Erythroblast (primary cell): ENCODE measurements at places on chromosomes 11 and 22.

GRCh38 chr11:119623682-119624081 is 105.3 kb downstream of the NECTIN1 start:
- no peak for DNase-seq

GRCh38 chr11:46275964-46276641 is 1.4 kb upstream of the CREB3L1 start:
- no peak for DNase-seq

- no peak for DNase-seq
Measured at GRCh38 chr11:7348432-7349304, 97.0 kb downstream of the SYT9 start.

- no peak for DNase-seq
Measured at GRCh38 chr11:115129473-115130289, 374.5 kb downstream of the CADM1 start.

DNA sequence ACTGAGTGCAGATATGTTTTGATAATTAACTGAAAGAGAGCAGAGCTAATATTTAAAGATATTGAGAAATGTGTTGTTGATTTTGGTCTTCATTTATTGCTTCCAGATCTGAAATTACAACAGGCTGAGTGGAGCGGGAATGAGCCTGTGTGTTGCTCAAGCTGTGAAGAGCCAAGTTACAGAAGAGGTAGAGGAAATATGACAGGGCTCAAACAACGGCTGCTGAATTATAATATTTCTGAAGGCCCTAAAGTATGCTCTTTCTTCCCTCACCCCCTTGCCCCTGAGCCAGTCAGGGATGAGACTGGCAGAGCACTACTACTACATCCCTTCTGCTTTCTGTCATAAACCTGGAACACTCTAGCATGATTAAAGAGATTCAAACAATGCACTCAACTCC is 115.6 kb downstream of the FANCF start:
- no peak for DNase-seq

GRCh38 chr11:117925198-117925925 is 3.8 kb downstream of the TMPRSS13 start:
- no peak for DNase-seq

- no peak for DNase-seq
Measured at GRCh38 chr22:36935694-36936093, 22.3 kb downstream of the CSF2RB start.

GRCh38 chr11:75040167-75040770 is 51.5 kb downstream of the NEU3 start:
- DNase-seq, result no peak

DNA sequence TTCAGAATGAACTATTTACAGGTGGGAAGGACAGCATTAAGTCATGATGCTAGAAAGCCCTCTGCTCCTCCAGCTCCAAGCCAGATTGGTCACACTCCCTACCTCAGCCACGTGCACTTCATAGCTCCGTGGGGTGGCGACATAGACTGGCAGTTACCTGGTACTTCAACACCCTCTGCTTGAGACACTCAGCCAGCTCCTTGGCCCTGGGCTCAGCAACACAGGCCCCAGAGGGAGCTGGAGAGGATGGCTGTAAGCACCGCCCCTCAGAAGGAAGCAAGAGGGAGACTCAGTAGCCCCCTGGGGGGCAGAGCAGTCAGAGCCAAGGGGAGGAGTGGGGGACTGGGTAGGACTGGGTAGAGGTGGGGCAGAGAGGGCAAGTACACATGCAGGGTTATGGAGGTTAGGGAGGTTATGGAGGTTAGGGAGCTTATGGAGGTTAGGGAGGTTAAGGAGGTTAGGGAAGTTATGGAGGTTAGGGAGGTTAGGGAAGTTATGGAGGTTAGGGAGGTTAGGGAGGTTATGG is 102.1 kb upstream of the BID start:
- DNase-seq, result peak; percentile 33

DNA sequence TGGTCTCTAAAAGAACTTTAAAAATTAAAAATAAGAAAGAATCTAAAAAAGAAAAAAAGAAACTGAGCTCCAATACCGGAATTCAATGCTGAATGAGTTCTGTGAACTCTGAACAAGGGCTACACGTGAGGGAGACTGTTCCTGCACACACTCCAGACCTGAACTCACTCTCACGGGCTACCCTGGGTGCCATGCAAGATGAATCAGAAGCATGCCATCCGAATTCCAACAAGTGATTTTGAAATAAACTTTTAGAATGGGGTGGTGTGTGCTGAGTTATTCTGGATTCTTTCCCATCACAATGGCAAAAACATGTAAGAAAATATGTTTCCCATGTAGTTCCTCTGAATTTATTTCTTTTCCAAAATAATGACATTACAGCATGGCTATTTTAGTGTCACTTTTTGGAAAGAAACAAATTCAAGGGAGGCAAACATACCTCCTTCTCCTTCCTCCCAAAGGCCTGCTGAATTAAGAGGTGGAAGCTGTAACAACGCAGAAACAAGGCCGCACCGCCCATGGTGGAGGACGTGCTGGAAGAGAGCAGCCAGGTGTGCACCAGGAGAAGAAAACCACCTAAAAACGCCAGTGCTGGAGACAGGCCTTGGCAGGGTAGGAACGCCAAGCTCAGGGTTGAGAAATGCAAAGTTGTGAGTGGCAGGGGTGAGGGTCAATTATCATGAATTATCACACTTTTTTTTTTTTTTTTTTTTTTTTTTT is 63.2 kb upstream of the ARFGAP3 start:
- DNase-seq, result no peak

GRCh38 chr11:35058669-35059434 is 80.1 kb upstream of the CD44 start:
- no peak for DNase-seq

- no peak for DNase-seq
Measured at GRCh38 chr11:8779107-8779506, 96.5 kb downstream of the RPL27A start.

GRCh38 chr11:127815331-127815730 is 772.0 kb downstream of the ETS1 start:
- no peak for DNase-seq

DNA sequence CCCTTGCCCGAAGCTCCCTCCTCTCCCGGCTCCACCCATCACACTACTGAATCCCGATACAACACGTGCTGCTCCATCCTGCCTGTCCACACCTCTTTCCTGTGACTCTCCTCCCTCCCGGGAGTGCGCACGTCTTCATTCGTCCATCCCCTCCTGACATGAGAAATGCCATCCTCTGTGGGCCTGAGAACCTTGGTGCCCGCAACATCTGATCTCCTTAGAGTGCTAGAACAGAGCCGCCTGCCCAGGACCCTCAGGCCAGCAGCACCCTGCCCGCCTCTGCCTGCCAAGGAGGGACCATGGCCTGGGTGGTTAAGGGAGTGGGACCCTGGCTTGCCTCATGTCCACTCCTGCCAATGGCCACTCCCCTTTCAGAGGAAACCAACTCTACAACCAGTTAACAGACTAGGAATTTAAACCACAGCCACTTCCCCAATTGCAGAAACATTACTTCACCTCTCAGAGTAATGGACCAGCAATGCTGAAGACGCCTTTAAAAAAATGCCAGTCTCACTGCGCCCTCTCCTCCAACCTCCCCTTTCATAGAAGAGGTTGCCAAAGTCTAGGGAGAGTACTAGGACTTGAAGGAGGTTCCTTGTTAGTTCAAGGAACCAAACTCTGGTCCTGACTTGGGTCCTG is 466.3 kb downstream of the OPCML start:
- no peak for DNase-seq

- no peak for DNase-seq
Measured at GRCh38 chr11:83599066-83599465, 312.9 kb upstream of the CCDC90B start.

GRCh38 chr11:77172666-77172982 is 44.6 kb downstream of the MYO7A start:
- no peak for DNase-seq

GRCh38 chr22:27885977-27886842 is 32.8 kb downstream of the PITPNB start:
- peak; percentile 66 for DNase-seq

DNA sequence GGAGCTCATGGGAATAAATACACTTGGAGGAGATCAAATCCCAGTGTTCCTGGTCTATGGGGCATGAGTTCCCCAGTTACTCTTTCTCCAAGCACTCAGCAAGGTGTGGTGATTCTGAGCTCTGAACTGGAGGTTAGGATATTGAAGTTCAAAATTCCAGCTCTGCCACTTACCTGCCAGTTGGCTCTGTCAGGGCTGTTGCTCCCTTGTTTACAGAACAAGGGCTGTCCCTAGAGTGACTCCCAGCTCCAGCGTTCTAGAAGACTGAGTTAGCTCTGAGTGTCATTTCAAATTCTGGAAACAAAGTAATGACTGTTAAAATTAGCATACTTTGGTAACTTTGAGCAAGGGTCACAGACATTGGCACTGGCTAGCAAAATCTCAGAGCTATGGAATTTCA is 69.7 kb upstream of the ZBED5 start:
- DNase-seq, result no peak

DNA sequence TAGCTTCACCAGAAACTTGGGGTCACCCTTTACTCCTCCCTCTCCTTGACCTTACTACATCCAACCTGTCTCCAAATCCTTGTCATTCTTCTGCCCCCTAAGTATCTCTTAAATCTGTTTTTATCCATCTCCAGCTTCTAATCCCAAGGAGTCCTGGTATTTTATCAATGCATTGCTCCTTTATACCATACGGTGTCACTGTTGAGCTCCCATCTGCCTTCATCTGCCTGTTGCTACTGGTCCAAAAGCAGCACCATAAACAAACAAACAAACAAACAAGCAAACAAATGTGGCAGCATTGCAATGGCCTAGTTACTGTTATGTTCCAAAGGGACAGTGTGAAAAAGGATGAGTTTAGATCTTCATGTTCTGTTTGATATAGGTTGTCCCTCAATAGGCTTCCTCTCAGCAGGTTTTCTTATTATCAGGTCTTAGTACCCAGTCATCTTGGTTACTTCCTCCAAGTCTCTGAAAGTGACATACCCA is 34.2 kb downstream of the DNHD1 start:
- DNase-seq, result peak; percentile 67

DNA sequence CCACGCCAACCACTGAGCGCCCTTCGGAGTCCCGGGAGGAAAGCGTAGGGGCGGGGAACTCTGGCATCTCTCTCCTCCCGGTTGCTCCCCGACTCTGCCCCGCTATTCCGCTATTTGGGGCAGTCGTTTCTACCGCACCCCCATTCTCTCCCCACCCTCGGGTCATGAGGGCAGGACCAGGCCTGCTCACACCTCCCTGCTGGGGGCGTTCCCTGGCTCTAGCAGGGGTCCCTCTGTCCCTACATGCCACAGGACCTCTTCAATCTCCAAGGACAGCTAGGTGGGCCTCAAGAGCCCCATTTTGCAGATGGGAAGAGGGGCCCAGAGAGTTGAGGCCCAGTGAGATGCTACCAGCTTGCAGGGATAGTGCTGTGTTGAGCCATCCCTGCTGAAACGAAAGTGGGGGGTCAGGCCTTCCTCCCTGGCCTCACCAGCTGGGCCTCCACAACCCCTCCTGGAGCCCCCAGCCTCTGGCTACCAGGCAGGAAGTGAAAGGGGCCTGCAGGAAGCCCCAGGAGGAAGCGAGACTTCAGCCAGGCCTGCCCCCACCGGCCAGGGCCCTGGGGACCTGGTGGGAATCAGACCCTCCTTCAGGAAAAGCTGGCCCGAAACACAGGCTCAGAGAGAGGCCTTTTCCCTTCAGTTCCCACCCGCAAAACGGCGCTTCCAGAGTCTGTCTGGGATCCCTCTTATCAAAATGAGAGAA is 5.5 kb upstream of the SHISA8 start:
- no peak for DNase-seq

DNA sequence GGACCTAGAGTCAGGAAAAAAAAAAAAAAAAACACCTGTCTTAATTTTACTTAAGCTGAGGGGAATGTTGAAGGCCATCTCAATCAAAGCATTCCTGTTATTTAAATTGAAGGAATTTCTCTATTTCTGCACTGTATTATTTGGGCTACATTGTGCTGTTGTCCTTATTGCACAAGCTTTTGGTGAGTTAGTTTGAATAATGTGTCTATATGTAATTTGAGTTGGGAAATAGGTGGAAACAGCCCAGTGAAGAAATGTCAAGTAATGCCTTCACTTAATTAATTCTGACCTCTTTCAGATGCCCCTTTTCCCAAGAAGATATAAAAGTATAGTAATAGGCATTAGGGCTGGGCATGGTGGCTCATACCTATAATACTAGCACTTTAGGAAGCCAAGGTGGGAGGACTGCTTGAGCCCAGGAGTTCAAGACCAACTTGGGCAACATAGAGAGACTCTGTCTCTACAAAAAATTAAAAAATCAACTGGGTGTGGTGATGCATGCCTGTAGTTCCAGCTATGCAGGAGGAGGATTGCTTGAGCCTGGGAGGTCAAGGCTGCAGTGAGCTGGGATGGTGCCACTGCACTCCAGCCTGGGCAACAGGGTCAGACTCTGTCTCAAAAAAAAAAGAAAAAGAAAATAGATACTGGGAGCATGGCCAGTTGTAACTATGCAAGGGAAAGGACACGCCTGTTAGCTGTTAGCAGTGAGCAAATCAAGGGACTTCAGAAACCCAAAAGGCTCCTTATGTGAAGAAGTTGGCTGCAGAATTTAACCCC is 34.9 kb downstream of the OR10A6 start:
- DNase-seq, result no peak

- DNase-seq, result peak; percentile 19
Measured at GRCh38 chr11:35083431-35084238, 55.3 kb upstream of the CD44 start.

DNA sequence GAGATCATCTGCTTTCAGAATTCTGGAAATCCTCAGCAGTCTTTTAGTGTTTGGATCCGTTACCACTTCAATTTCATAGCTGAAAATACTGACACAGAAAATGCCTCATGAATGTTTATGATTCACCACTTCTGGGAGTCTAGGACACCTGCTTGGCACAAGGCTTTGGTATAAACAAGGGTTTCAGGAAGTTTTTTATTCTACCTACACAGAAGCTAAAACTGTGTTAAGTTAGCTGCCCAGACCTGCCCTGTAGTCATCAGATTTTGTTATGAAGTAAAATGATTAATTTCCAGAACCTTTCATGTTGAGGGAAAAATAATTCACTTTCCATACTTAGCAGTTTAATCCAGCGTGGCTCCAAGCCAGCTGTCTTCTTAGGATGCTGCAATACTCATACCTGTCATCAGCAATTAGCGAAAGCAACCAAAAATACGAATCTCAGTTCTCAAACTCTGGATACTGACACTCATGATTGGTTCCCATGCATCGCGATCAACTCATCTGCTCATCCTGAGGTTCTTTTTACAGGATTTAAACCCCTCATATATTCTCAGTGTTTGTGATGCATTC is 458.5 kb upstream of the CCDC90B start:
- no peak for DNase-seq

DNA sequence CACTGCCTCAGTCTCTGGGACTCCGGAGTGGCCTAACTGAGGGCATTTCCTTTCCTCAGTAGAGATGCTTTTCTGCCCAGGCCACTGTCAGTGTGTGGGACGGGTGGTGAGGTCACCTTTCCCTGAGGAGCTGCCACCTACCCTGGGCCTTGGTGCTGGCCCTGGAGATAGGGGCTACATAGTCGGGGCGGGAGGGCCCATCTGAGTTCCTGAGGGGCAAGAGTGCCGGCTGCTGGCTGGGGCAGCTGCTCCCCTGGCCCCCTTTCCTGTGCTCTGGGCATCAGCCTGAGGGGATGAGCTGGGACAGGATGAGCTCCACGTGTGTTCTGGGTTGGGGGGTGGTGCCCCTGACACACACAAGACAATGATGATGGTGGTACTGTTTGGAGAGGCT is 5.4 kb downstream of the KCNC1 start:
- DNase-seq, result no peak
